NCI-H187 treated with DMSO at 0.1 percent for 48 hours (cell line): ENCODE measurements at places on chromosomes 3 and 15.

DNA sequence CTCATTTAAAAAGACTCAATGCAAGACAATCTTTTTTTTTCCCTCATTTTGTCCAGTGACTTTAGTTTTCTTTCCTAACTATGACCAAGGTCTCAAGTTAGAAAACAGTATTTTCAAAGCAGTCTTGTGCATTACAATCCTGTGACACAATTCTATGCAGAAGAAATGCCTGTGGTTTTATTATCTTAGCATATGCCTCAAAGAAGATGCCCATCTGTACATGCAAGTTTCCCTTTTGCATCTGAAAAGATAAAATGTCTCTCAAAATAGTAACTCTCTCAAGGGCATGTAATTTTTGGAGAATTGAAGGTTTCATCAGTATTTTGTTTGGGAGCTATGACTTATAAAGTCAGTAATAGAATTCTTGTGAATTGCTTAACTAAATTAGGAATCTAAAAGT lies 292.0 kb upstream of the SUCLG2 start:
- no peak for DNase-seq

DNA sequence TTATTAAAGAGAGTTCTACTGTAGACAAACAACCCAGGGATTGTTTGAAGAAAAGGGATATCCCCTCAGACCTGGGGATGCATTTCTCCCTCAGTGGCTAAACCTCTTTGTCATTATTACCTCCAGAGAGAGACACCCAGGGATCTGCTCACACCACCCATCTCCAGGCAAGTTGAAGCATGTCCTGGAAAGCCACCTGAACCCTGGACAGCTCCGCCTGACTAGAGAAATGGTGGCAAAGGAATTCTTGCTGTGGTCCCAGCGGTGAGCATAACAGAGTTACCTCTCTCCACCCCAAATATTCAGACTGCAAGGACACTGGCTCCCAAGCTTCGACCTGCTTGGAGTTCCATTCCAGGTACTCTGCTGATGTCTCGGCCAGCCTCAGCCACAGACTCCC lies 320.2 kb downstream of the RORA start:
- no peak for DNase-seq

DNA sequence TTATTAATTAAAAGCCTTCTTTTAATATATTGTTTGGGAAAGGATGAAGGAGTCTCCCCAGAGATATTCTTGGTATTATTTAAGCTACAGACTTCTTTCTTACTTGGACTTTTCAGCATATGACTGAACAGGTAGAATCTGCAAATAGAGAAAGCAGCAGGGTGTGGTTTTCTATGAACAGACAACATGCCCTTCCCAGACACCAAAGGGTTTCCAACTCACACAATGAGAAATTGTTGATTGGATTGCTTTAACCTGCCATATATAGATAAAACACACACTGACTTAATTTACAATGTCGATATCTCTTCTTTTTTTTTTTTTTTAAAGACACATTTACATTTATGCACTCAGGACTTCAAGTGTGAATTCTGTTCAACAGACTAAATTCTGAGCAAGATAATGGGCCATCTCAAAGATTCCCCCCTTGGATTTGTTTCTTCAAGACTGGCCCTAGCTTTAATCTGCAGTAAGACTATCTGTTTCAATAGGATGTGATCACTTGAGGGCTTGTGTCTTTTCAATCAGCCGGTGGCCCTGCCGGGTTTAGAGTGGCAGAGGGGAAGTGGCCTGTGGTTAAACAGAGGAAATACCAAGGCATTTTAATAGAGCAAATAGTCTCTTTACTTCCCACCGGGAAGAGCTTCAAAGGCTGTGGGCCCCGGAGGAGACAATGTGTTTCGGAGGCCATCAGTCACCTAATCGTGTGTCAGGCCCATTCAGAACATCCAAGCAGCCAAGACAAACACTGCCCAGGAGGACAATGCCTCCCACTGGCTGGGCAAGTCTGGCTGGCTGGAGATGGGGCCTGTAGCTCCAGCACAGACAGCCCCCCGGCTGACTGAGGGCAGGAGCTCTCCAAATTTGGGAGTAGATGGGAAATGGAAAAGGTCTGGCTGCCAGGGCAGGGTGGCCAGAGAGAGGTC lies 6.1 kb downstream of the IL17RD start:
- no peak for DNase-seq

GRCh38 chr15:63905131-63905530 lies 71.4 kb upstream of the HERC1 start:
- DNase-seq = no peak

GRCh38 chr3:196141052-196141865 lies 59.4 kb upstream of the TFRC start:
- DNase-seq = no peak

GRCh38 chr3:50324351-50325112 lies 2.0 kb upstream of the HYAL2 start:
- no peak for DNase-seq

DNA sequence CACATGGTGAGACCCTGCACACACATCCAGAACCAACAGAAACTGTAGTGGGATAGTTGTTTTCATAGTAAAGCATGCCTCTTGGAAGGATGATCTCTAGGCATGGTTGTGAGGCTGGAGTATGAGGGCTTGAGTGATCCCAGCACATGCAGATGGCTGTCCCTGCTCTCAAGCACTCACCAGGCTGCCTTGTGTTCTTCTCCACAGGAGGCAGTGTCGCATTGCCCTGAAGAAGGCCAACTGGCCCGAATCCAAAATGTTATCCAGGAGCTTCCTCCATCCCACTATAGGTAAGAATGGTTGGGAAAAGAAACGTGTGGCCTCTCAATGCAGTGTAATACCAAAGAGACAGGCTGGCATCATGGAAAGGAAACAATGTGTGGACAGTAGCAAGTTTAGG lies 82.7 kb downstream of the TMEM39A start:
- DNase-seq = peak; percentile 6

GRCh38 chr3:12884790-12885582 lies 43.6 kb upstream of the RPL32 start:
- DNase-seq = no peak

DNA sequence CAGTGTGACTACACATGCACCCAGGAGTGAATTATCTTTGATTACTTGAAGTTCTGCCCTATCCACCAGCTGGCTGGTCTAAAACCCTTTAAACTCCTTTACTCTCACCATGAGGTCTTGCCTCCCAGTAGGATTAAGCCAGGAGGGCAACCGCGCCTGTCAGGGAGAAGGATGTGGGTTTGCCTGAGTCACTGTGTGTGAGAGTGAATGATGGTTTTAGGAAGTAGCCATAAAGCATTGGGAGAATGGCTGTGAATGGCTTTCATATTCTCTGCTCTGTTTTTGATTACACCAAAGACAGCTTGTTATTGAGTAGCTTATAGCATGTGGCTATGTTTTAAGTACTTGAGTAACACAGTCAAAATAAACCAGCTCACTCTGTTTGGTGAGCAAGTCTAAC lies 637.7 kb upstream of the TBL1XR1 start:
- peak; percentile 46 for DNase-seq

DNA sequence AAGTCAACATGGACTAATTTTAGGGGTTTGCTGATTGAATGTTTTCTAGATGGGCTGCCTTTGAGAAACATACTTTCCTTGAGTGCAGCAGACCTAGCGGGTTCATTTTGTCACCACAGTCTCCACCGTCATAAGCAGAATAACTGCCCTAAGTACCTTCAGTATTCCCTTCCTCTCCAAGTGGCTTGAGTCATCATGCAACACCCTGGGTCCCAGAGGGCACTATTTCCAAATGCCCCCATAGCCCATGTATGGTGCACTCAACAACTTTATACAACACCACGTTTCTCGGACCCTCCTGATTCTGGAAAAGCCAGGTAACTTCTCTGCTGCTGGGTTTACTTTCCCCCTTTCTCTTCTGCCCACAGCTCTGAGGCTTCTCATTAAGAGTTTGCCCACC lies 151.3 kb upstream of the STRIT1 start:
- DNase-seq = no peak

DNA sequence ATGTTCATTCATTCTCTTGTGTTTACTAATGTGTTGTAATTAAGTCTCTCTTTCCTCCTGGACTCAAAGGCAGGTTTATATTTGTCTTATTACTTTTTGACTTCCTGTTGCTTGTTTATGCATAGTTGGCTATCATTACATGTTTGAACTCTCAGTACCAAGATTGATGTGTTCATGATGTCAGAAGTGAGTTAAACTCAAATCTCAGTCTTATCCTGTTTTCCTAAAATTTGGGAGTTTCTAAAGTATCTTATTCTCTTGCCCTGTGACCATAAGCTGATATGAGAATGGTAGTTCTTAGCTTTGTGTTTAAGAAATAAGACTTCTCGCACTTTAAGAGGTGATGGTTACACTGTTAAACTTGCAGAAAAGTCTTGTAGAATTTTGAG lies 5.2 kb downstream of the GLCE start:
- no peak for DNase-seq

DNA sequence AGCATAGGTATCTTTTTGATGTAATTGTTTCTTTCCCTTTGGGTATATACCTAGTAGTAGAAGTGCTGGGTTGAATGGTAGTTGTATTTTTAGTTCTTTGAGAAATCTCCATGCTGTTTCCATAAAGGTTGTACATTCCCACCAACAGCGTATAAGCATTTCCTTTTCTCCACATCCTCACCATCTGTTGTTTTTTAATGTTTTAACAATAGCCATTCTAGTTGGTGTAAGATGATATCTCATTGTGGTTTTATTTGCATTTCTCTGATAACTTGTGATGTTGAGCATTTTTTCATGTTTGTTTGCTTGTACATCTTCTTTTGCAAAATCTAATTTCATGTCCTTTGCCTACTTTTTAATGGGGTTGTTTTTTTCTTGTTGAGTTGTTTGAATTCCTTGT lies 80.0 kb upstream of the TMC3 start:
- DNase-seq = no peak

GRCh38 chr15:99138491-99138982 lies 33.7 kb downstream of the SYNM start:
- no peak for DNase-seq

- DNase-seq = no peak
Measured at GRCh38 chr3:17300441-17300840, 415.7 kb downstream of the PLCL2 start.

DNA sequence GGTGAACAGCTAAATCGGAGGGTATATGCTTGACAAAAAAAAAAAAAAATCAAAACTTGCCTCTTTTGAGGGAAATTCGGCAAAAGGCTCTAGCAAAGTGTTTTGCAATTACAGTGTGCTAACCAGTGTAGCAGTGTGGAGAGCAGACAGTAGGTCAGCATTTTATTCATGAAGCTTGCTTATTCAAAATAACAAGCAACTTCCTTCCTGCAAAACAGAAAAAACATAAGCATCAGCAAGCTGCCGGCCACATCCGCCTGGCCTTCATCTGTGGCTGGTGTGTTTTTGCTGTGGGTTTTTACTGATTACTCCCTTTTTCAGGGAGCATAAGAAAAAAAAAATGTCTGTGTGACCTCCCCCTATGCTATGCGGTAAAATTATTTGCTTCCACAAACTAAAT lies 434.1 kb downstream of the OCA2 start:
- DNase-seq = no peak

- no peak for DNase-seq
Measured at GRCh38 chr3:42072831-42073301, 18.3 kb upstream of the TRAK1 start.

GRCh38 chr3:123678108-123678511 lies 93.3 kb upstream of the HACD2 start:
- no peak for DNase-seq

DNA sequence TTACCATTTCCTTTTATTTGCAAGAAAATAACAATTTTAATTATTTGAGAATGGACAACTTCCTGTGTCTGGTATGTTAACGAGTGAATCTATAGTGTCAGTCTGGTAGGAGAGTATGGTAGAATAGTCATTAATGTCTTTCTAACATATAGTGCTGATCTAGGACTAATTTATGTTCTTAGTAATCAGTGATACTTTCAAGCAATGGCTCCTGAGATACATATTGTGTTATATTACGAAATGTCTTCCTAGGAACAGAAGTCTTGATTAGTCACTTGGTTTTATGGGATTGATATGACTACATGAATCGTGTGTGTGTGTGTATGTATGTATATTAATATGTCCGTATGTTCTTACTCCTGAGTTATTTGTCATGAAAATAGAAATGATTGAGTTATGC lies 66.6 kb upstream of the PAQR5 start:
- DNase-seq = no peak
